ENCODE measurements at places on chromosomes 1 and 21. TPM values are rescaled to one million over a fixed set of nuclear protein-coding genes. Genes with fewer than 3 reads are reported as not detected.

GRCh38 chr1:56249234-56249633, 330.1 kb downstream of the PLPP3 start:
- no peak for DNase-seq

DNA sequence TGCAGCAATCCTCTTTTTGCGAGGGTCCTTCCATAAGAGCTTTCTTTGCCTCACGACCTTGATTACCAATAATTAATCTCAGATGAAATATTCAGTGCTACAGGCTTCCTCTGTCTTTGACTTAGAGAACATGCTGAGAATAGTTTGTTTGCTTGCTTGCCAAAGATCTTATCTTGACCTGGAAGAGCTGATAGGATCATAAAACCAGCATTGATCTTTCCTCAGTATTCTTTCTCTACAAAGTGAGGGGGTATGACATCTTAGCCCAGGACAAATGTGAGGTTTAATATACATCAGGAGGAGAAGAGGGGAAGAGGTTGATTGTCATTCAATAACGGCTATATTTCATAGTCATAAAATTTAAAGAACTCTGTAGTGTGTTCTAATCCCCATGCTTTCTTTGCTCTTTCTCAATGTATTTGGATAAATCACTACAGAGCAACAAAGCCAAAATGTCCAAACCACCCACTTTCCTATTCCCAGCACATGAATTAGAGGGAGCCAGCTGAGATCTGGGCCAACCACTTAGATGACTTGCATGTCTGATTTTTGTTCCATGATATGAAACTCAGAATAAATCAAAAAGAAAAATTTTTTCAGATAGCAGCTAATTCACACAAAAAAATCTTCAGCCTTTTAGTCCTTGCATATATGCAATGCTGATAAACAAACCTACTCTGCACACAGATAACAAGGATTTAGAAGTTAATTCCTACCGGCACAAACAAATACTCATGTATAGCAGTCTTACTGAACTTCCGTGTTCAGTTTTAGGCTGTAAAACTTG, 50.5 kb upstream of the IPO9 start:
- DNase-seq: no peak

DNA sequence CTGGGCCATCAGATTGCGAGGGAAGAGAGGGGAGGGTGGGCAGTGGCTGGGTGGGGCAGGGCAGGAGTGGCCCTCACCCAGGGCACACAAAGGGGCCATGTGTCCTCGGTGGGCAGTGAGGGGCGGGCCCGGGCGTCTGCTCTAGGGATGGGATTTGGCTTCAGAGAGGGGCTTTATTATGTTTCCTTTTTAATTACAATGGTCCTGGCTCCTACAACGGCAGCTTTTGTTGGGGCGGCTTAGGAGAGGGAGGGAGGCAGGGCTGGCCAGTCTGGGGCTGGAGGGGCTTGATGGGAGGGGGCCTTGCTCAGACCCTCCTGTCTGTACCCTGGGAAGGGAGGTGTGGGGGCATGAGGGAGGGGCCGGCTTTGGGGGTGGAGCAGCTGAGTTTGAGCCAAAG, 102.8 kb upstream of the WNT4 start:
- DNase-seq: no peak

GRCh38 chr1:234778221-234779159, 168.5 kb upstream of the IRF2BP2 start:
- no peak for DNase-seq

GRCh38 chr1:37149296-37149695, 115.0 kb upstream of the GRIK3 start:
- no peak for DNase-seq

GRCh38 chr1:32797456-32797855, 19.7 kb downstream of the YARS1 start:
- DNase-seq: no peak

GRCh38 chr1:82161700-82162141, 361.0 kb downstream of the ADGRL2 start:
- no peak for DNase-seq

- no peak for DNase-seq
Observed at GRCh38 chr1:221074332-221074731, 195.1 kb downstream of the HLX start.

- DNase-seq: no peak
Observed at GRCh38 chr1:156002188-156002911, 18.4 kb downstream of the SSR2 start.

GRCh38 chr1:169853341-169853740, 40.4 kb downstream of the SCYL3 start:
- no peak for DNase-seq

DNA sequence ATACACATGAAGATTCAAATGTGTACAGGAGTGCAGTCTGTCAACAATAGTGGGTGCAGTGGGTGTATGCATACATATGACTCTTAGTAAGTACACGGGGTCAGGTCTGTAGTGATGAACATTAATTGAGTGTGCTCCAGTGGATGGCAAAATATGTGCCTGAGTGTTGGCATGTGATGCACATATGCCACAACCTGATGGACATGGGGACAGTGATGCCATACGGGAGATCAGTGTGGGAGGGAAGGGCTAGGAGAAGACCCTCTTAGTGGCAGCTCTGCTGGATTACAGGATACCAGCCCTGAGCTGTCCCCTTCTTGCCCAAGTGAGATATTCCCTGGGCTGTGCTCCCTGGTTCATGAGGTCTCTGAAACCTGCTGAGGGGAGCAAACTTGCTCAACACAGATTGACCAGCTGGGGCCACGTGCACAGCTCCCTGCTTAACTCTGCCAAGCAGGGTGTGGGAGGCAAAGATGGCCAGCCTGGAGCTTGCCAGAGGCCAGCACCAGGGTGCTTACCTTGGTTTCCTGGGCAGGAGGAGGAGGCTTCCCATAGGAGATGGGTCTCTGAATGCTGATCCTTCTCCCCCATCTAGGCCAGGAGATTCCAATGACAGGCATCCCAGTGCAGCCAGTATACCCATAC, 2.2 kb downstream of the SHISA4 start:
- DNase-seq: no peak

DNA sequence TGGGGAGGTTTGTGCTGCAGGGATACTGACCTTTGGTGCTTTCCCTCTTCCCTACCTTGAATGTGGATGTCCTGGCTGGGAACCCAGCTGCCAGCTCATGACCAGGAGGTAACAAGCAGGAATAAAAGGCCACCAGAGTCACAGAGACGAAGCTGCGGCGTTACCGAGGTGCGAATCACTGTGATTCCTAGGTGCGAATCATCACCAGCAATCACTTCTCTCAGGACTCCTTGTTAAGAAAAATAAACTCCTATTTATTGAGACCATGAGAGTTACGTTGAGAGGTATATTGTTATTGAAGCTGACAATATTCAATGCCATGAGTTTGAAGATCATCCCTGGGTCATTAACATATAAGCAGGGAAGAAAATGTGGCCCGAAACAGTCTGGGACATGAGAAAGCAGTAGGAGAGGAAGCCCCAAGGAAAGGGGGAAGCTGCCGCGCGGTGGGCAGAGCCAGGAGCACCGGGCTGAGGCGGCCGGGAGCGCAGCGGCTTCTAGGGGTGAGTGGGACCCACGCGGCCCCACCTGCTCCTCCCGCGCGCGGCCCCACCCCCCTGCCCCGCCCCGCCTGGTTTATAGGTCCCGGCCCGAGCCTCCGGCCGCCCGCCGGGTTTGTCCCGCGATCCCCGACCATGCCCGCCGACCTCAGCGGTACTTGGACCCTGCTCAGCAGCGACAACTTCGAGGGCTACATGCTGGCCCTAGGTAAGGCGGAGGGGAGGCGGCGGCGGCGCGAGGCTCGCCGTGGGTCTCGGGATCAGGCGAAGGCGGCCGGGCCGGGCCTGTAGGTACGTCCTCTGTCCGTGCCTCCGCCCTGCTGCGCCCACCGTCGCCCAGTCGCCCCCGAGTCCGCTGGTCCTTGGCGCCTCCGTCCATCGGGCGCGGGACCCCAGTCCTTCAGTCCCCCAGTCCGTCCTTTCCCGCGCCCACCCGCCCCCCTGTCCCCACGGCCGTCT, at the start of gene RBP7:
Gene RBP7, plus strand, starts transcription at position 605 of the 959 bp plus-strand sequence. Its CDS starts 31 bp downstream, at position 636.
- DNase-seq: peak; percentile 27

DNA sequence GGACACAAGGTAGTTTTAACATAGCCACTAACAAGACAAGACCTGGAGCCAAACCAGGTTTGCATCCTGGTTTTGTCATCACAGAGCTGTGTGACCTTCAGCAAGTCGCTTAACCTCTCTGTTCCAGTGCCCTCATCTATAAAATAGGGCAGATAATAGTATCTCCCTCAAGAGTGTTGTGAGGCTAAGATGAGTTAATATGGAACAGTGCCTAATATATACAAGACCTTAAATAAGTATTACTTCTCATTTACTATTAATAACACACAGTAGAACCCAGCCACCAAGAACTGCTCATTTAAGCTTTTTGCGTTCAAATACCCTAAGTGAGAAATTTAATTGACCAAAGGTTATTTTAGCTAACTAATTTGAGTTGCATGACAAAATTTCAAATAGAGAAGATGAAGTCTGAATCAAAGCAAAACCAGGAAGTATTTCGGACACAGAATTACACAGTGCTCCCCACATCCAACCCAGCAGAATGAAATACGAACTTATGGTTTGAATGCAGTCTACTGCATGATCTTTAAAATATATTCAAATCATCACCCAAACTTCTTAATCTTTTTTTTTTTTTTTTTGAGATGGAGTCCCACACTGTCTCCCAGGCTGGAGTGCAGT, 123.9 kb upstream of the KRTAP19-8 start:
- no peak for DNase-seq

DNA sequence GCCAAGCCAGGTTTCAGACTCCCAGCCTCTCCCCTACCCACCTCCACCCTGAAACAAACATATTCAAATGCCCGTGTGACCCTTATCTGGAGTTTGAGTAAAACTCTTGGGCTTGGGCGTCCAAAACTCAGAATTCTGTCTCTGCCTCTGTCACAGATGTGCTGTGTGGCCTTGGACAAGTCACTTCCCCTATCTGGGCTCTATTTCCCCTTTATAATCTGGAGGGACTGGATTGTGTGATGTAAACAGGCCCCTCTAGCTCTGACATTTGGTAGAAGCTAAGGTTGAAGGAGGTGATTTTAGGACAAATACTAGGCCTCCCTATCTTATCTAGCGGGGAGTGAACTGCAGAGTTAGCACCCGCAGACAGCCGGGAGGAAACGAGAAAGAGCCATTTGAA, 67.5 kb downstream of the IGSF21 start:
- DNase-seq: no peak

DNA sequence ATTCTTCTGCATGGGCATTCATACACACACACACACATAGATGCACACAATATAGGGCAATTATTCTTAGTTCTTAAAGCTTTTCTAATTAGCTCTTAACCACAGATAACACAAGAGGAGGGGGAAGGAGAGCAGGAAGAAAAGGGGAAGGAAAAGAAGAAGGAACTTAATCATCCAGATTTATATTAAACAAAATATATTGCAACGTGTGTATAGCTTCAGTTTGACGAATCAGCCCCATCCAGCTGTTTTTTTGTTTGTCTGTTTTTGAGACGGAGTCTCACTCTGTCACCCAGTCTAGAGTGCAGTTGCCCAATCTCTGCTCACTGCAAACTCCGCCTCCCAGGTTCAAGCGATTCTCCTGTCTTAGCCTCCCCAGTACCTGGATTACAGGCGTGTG, 21.7 kb upstream of the ANKRD13C start:
- no peak for DNase-seq

DNA sequence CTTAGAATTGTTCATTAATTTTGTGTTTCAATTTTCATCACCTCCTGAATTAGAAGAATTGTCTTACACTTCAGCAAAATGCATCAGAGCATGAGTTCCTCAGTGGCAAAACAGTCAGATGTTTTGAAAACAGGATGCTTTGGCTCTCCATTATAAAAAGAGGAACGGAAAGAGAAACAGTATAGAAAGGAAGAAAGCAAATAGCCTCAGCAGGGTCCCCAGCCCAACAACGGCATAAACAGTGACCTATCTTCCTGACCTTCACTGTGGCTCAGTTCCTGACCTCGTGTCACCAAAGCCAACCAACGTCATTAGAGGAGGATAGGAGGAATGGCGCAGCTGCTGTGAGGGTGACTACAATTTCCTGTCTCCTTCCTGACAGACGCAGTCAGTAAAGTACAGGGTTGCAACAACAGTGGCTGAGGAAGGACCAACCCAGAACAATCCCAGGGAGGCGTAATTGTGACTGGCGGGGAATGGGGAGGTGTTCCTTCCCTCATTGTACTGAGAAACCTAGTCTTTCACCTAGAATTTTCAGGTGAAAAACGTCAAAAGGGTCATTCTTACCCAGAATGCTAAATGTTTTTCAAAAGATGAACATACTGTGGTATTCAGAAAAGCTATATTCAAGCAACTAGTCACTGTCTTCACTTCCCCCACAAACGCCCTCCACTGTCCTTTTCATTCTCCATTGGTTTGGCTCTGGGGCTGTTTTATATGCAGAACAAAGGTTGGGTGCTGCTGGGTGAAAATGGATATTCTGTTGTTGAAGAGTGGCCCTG, 197.9 kb upstream of the SGIP1 start:
- peak; percentile 75 for DNase-seq

- no peak for DNase-seq
Observed at GRCh38 chr1:219010720-219011119, 163.0 kb upstream of the LYPLAL1 start.

- peak; percentile 14 for DNase-seq
Observed at GRCh38 chr1:200967693-200968468, 55.6 kb downstream of the KIF21B start.

DNA sequence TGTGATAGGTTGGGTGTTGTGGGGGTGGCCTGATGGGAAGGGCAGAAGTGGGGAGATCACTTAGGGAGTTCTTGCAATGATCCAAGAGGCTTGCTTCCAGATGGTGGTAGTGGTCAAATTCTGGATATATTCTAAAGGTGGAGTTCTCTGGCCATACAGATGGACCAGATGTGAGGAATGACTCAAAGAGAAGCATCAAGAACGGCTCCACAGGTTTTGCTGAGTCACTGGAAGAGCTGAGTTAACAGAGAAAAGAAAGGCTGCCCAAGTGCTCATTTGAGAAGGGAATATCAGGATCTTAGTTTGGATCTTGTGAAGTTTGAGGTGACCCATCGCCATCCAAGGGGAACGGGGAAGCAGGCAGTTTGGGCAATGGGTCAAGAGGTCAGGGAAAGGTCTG, 192.9 kb upstream of the GALNT2 start:
- DNase-seq: no peak

- no peak for DNase-seq
Observed at GRCh38 chr1:63937461-63938022, 163.7 kb downstream of the ROR1 start.

The TPTE gene
- total RNA-seq: not detected

The FCAMR gene
- total RNA-seq: 1.0 TPM

The TMEM82 gene
- 18.6 TPM for total RNA-seq

The OR2T11 gene
- not detected for total RNA-seq

The PI4KB gene
- 58.3 TPM for total RNA-seq

The COL6A2 gene
- 65.5 TPM for total RNA-seq

The LRRC7 gene
- 0.12 TPM for total RNA-seq

Measured in left colon (tissue), 2 donors.